ENCODE measurements at places on chromosomes 7 and 10.

DNA sequence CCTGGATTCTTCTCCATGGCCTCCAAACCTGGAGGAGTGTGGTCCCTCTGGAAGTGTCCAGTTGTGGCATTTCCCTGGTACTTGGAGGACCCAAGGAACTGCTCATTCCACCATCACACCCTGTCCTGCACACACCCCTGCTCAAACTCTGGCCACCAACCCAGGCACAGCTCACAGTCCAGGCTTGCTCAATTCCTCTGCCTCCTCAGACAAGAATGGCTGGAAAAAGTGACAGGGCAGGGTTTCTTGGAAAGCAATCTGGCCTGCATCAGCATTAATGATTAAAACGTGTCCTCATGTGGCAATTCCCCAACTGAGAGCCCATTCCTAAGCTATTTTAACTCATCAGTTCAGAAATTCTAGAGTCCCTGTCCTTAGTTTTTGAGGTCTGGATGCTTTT is 17.2 kb upstream of the TPST1 start:
- DNase-seq = peak; percentile 87

GRCh38 chr7:106222545-106222944 is 62.2 kb downstream of the NAMPT start:
- DNase-seq = no peak

DNA sequence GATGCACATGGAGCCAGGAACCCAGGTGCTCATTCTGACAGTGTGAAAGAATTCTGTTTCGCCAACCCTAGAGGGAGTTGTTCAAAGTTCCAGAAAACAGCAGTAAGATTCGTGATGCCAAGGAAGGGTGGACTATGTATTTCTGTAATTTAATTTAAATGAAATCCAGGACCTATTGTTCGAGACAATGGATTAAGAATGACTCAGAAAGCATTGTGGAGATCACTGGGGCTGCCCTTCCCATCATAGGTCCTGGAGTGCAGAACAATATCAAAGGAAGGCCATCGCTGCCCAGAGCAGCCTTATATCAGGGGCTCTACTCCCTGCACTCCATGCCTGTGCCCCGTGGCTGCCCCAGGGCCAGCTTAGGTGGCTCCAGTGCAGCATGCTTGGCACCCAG is 32.1 kb upstream of the CALD1 start:
- DNase-seq = peak; percentile 66

DNA sequence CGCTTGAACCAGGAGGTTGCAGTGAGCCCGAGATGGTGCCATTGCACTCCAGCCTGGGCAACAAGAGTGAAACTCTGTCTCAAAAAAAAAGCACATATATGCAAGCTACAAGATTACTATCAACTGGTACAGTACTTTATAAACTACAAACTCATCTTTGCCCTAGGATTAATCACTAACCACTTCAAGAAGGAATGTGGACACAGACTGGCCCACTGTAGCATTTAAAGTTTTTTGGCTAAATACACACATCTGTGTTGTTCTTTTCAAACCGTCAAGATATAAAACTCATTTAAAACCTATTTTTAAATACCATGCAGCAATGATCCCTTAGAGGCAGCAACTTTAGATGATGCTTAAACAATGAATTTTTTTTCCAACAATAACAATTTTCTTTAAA is 205.4 kb downstream of the IMMP2L start:
- peak; percentile 16 for DNase-seq

DNA sequence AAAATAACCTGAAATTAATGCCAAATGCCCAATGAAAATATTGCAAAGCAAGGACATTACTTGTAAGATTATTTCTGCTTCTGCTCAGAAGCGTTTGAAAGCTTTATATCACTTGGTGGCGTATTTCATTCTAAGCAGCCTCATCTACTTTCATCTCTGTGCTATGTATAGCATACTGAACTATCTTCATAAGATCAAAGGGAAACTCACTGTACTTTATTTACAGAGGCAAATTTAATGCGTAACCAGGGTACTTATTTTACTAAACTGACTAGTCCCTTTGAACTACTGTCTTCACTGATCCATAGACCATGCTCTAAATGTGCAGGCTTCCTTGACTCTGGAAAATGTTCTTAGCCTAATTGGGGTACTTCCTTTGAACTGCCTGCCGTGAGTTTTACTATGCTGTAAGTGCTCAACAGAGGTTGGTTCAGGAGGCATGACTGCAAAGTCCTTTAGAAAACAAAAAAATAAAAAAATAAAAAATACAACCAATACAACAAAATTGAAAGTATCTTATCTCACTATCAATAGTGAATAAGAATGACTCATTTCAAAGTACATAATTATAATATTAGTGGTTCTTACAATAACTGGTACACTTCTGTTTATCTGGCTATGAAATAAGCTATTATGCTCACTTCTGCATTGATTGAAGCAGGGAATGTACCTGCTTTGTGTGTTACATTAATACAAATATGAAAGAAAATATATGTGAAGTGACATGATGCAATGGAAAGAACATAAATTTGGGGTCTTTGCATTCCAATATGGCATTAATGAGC is 41.0 kb upstream of the TSPAN12 start:
- no peak for DNase-seq

DNA sequence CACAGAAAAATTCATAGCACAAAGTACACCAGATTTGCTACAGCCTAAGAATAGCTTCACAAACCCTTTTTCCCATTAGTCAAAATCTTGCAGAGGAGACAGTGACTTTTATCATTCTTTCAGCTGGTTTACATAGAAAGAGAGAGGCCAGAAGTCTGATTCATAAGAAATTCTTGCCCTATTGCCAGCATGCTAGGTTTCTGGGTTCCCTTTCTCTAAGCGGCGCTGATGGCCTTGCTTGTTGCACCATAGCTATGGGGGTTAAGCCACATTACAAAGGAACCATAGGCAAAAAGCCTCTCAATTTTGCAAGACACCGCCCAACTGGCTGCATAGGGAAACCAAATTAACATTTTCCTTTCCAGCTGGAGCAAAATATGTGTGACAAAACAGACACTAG is 87.4 kb downstream of the ZNF467 start:
- peak; percentile 92 for DNase-seq

- DNase-seq = no peak
Observed at GRCh38 chr7:155674556-155674955, 30.1 kb downstream of the RBM33 start.

DNA sequence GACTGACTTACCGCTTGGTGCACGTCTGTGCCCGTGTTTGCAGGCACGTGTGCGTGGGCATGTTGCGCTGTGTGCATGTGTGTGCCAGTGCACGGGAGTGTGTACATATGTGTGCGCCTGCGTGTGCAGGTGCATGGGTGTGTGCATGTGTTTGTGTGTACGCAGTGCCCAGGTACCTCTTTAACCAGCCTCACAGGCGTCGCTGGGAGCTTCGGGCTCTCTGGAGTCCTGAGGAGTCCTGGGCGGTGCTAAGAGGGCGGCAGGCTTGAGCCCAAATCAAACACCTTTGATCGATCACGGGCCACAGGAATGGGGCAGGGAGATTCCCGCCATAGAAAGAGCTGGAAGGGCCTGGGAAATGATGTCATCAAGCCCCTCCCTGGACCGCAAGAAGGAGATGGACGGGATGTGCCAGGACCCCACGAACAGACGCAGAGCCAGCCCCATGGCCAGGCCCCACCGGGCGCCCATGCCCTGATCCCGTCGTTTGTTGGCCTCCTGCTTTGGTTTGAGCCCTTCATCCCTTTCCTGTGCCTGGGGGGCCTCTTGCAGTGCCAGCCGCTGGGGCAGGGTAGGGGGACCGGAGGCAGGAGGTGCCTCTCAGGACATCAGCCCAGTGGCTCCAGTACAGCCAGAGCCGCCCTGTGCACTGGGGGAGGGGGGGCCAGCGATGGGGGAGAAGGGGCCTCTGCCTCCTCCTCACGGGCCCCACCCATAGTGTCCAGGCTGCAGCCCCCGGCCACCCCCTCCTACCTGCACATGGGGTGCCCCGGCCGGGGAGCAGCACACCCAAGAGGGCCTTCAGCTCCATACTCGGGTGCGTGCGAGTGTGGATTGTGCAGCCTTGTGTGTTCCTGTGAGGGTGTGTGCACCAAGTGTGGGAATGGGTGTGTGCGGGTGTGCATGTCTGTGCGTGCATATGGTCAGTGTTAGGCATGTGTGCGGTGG is 5.8 kb downstream of the KNDC1 start:
- DNase-seq = no peak

DNA sequence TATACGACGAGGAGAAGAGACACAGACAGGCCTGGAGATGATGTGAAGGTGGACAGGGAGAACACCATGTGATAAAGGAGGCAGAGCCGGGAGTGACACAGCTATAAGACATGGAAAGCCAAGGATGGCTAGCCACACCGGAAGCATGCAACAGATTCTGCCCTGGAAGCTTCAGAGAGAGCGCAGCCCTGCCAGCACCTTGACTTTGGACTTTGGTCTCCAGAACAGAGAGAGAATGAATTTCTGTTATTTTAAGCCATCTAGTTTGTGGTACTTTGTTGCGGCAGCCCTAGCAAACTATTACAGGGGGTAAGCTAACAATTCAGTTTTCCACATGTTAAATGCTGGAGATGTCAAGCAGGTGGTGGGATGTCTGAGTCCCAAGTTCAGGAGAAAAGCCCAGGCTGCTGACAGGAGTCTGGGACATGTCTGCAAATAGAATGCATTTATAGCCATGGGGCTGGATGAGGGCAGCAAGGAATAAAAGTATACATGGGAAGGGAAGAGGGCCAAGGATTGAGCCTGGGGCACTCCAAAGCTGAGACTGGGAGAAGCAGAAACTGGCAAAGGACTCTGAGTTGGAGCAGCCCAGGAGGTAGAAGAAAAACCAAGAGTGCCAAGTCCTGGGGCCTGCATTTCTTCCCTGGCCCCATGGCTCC is 65.1 kb downstream of the ATXN7L1 start:
- no peak for DNase-seq

DNA sequence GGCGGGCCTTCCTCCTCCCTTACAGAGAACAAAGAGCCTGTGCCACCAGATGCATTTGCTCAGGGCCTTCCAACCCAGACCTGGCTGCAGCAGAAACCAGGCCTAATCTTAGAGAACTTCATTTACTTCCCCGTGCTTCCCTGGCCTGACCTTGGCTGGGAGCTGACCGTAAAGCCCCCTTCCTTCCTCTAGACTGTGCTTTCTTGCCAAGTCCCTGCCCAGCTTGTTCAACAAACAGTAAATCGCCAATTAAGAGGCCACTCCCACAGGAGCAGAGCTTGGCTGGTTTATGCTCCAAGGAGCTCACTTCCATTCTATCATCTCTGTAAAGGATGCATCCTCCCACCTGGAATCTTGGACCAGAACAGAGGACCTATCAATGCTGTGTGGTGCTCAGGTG is 110.9 kb downstream of the COL13A1 start:
- DNase-seq = no peak
